Activated T-cell treated with anti-CD3 and anti-CD28 coated beads, Interleukin-2, amount 50 U/mL, for 72 hours (primary cell): ENCODE measurements at places on chromosomes 2 and 18.

- no peak for DNase-seq
These were observed 97.0 kb downstream of the XRCC5 start for GRCh38 chr2:216206041-216206703.

GRCh38 chr2:219126555-219126954 lies 34.1 kb downstream of the NHEJ1 start:
- no peak for DNase-seq

DNA sequence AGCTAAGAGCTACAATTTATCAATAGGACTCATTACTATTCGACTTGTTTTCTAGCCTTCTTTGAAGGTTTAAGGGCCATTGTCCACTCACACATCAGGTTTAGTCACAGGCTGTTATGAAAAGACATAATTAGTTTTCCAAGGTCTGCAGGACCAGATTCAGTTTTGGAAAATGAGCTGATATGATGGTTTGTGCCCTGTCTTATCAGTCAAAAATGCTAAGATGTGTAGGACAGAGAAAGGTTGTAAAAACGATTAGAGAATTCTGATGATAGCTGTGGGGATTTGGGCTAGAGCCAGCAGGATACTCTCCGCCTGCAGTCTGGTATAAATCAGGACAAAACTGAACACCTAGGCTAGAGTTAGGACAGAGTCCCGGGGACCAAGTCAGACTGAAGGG lies 213.3 kb downstream of the LRRTM1 start:
- DNase-seq, result no peak

DNA sequence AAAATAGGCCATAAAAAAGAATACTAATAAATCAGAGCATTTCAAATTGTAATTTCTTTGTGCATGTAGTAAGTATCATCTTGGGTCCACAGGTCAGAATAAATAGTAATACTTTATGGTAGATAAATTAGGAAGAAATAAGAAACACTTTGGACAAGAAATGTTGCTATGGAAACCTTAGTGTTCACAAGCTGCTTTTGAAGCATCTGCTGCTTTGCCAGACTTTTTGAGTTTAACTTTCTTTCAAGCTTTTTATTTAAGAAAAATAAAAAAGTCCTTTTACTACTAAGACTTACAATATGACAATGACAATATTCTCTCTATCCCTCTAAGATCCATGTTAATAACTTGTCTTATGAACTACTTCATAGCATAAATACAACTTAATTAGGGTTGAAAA lies 690.7 kb upstream of the FSHR start:
- DNase-seq, result no peak

- no peak for DNase-seq
These were observed 134.8 kb downstream of the ADCYAP1 start for GRCh38 chr18:1039421-1039820.

DNA sequence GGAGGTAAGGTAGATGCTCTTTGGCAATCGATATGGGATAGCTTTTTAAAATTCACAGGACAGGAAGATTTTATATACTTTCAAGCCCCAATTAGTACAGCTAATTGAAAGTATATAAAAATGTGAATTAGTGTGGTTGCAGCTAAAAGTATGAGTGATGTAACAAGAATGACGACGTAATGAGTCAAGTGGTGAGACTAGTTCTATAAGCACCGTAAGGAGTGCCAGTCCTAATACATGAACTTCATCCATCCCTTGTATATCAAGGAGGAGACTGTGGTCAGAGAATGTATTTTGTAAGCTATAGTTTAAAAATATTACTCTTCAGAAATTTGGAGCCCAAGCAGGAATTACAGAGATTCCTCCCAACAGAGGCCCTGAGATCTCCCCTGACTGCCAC lies 25.8 kb downstream of the DNAJC27 start:
- DNase-seq, result no peak

GRCh38 chr2:43475922-43476321 lies 119.9 kb downstream of the THADA start:
- no peak for DNase-seq

DNA sequence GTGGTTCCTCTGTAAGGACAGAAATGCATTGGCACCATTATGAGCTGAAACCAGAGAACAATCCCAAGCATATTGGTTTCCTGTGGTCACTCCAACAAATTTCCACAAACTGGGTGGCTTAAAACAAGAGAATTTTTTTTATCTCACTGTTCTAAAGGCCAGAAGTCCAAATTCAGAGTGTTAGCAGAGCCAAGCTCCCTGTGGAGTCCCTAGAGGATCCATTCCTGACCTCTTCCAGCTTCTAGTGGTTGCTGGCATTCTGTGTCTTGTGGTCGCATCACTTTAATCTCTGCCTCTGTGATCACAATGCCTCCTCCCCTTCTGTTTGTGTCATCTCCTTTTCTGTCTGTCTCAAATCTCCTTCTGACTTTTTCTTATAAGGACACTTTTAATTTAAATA lies 380.3 kb downstream of the NYAP2 start:
- no peak for DNase-seq

- DNase-seq, result no peak
These were observed 83.3 kb upstream of the MAP2 start for GRCh38 chr2:209340522-209340921.

GRCh38 chr2:29977284-29977683 lies 55.9 kb upstream of the ALK start:
- no peak for DNase-seq

- DNase-seq, result no peak
These were observed 79.3 kb downstream of the TCF4 start for GRCh38 chr18:55508651-55509050.

DNA sequence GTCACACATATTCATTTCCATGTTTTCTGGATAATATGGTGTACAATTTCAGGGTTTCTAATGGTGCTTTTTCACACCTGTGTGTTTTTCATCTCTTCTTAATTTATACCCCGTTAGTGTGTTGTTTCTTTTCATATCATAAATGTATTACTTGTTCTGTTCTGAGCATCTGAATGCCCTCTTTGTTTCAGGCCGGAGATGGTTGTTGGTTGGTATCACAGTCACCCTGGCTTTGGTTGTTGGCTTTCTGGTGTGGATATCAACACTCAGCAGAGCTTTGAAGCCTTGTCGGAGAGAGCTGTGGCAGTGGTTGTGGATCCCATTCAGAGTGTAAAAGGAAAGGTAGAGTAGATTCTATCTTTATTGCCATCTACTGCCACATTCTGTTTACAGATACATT lies 45.1 kb upstream of the TBR1 start:
- no peak for DNase-seq

DNA sequence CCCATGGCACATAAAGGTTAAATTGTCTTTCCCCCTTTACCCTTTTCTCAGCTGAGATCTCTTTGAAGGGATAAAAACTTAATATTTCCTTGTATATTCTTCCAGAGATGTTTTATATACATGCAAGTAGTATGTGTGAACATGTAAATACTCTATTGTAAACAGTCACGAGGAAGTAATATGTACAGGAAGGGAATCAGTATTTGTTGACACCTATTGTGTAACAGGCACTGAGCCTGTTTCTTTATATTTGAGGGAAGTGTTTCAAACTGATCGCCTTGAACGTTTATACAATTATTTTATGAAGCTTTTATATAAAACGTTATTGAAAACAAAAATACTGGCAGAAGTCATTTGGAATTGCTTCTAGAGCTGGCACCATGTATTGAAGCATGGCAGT lies 13.2 kb downstream of the RALBP1 start:
- DNase-seq, result no peak

GRCh38 chr18:74453016-74453566 lies 4.0 kb downstream of the DIPK1C start:
- no peak for DNase-seq

- DNase-seq, result no peak
These were observed 10.8 kb downstream of the PROM2 start for GRCh38 chr2:95284886-95285541.

DNA sequence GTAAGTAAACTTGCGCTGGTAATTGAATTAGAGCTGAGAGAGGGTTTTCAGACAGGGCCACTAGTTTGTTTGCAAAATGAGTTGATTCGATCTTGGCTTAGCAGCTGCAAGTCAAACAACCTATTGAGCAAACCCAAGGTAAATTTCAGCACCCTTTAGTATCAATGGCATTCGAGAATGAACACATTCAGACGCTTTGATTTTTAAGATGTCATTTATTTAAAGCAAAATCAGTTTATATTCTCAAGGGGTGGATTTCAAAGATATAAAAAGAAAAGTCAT lies 44.2 kb downstream of the TGIF1 start:
- no peak for DNase-seq

GRCh38 chr18:70301667-70302066 lies 12.8 kb downstream of the SOCS6 start:
- no peak for DNase-seq

DNA sequence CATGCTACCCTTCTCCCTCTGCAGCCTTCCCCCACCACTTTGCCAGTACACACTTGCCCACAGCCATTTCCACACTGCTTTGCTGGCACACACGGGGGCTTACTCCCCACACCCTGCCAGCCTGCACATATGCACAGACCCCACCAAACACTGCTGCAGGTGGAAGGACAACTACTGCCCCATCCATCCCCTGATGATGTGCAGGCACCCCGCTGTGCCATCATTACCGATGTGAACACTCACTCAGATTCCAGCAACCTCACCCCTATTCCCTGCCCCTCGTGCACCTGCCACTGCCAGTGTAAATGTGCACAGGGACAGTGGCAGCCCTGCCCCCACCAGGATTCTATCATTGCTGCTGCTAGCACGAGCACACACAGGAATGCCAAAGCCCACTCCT lies 1400.8 kb upstream of the DDX18 start:
- DNase-seq, result no peak

DNA sequence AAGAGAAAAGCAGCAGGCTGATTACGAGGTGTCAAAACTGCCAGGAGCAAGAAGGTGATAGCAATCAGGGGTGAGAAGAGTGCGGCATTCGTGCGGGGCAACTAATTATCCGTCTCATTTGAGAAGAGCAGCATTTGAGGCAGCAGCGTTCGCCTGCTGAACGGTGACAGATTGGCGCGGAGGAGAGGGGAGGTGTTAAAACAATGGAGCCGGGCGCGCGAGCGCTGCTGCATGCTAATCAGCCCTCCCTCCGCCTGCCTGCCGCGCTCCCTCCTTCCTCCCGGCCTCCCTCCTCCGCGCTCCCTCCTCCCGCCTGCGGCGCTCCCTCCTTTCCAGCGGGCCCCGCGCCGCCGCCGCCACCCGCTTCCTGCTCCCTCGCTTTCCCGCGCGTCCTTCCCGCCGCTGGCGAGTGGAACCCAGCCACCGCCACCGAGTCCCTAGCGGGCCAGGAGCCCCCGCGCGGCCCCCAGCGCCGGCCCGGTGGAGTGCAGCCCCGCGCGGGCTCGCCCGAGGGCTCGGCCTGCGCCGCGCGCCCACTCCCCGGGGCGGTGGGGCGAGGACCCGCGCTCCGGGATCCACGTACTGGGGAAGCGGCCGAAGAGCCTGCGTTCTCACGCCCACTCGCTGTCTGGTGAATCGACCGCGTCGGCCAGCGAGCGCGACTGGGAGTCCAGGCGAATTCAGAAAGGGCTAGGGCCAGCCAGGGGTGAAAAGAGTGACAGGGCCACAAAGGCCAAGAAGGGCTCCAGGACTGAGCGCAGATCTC lies 69.5 kb upstream of the PSMD14 start:
- DNase-seq, result peak; percentile 67

- no peak for DNase-seq
These were observed 545.8 kb downstream of the ARHGAP15 start for GRCh38 chr2:143675021-143675420.

DNA sequence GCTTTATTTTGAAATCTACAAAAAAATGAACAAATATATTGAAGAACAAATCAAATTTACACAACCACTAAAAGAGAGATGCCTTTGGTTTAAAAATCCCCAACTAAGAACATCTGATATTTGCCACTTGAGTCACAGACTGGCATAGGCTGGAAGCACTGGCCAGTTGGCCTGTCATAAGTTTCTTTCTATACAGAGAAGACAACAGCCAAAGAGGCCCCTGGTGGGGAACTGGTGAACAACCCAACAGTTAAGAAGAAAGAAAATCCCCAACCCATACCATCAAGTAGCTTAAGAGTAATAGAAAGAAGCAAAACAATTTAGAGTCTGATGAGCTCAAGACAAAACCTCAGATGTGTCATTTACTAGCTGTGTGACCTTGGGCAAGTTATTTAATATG lies 45.5 kb downstream of the OSR1 start:
- DNase-seq, result no peak

DNA sequence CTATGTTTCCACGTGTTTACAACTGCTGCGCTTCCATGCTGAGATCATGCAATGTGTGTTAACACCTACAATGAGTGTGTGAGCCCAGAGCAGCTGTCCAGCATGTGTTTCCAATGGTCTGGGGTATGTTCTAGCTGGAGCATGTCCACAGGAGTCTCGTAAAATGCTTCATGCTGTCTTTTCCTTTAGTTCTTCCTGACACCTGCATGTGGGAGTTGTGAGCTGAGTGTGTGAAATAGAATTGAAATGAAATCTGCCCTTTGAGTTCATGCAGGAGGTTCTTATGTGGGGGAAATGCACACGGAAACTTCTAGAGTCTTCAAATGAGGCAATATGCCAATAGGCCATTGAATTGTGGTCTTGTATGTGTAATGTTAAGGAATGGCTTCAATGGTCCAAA lies 205.1 kb downstream of the RND3 start:
- no peak for DNase-seq

DNA sequence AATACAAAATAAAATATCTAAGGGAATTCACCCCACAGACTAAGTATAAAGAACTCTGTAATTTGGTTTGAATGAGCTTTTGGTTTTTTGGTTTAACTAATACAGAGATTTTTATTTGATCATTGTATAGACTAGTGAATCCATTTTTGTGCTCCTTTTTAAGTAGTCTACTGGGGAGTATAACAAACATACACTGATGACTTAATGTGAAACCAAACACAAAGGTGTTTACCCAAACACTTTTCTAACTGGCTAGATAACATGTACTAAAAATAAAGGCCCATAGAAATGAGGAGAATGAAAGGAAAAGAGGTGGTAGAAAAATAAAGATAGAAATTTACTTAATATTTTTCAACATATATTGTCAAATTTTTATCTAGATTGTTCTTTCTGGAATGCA lies 146.0 kb downstream of the NRXN1 start:
- DNase-seq, result no peak

GRCh38 chr2:28626891-28627421 lies 124.7 kb upstream of the PPP1CB start:
- no peak for DNase-seq

- DNase-seq, result no peak
These were observed 348.9 kb upstream of the RAB12 start for GRCh38 chr18:8260319-8260718.

DNA sequence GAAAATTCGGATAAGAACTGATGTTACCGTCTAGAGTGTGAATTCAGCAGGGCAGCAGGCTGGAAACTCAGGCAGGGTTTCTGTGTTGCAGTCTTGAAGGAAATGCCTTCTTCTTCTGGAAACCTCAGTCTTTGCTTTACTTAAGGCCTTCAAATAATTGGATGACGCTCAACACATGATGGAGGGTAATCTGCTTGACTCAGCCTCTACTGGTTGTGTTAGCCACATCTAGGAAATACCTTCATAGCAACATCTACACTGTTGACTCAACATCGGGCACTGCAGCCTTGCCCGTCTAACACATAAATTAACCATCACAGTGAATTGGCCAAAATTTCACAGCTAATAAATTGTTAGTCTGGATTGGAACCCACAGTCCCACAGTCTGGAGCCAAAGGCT lies 37.2 kb downstream of the YPEL5 start:
- no peak for DNase-seq

GRCh38 chr2:36411962-36412444 lies 56.4 kb downstream of the CRIM1 start:
- no peak for DNase-seq

- DNase-seq, result no peak
These were observed 11.3 kb upstream of the GBX2 start for GRCh38 chr2:236179236-236180075.

GRCh38 chr2:203873461-203873860 lies 5.9 kb downstream of the CTLA4 start:
- peak; percentile 35 for DNase-seq

- DNase-seq, result no peak
These were observed 20.3 kb downstream of the KYNU start for GRCh38 chr2:142897807-142898206.
